ENCODE measurements at places on chromosomes 7 and 10. TPM values are rescaled to one million over a fixed set of nuclear protein-coding genes. Genes with fewer than 3 reads are reported as not detected.

TM9SF3 gene
- total RNA-seq, result 175 TPM

DNA sequence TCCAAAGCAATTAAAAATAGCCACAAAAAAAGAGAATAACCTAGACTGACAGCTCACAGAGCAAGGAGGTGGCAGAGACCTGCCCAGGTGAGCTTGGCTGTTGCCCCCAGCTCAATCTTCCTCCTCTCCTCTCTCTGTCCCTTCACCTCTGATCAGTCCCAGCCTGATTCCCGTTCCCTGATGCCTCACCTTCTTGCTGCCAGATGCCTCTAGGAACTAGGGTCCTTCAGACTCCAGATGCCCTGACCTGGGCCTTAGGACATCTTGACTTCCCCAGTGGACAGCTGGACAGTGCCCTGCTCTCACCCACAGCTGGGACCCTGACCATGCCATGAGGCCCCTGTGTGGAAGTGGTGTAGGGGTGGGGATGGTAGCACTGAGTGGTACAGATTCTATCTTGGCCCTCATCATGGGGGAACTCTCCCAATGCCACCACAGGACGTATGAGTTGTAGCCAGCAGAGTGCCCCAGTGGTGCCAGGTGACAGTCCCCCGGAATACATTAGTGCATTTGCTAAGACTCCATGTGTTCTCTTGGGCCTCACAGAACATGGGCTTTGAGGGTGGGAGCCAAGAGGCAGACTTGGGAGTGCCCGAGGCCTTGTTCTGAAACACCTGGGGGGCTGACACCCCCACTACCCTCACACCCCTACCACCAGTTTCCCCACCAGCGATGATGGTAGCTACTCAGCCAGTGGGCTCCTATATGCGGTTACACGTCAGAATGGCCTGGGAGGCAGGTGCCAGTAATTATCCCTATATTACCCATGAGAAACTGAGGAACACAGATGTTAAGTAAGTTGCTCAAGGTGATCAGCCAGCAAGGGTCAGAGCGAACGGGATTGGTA lies 2.0 kb downstream of the DEPP1 start:
- DNase-seq, result no peak

GRCh38 chr7:39095875-39096619 lies 118.3 kb downstream of the POU6F2 start:
- no peak for DNase-seq

GRCh38 chr10:19194866-19195265 lies 146.3 kb downstream of the MALRD1 start:
- no peak for DNase-seq

DNA sequence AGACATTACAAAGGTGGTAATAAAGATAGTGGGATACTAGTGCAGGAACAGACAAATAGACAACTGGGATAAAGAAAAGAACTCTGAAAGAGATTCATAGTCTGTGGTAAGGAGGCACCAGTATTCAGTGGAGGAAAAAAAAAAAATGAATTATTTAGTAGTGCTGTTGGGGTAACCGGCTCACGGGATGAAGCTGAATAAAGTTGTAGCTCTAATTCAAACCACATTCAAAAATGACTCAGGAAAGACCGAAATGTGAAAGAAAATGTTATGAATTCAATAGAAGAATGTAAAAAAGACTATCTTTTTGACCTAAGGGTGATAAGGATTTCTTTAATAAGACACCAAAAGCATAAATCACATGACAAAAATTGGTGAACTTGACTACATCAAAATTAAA lies 83.1 kb upstream of the HABP2 start:
- DNase-seq, result peak; percentile 20

- peak; percentile 72 for DNase-seq
These were observed 135.8 kb downstream of the KMT2E start for GRCh38 chr7:105149827-105150226.

- DNase-seq, result peak; percentile 36
These were observed 102.7 kb upstream of the TNRC18 start for GRCh38 chr7:5526100-5526905.

GRCh38 chr7:95213809-95214492 lies 110.4 kb downstream of the PON1 start:
- DNase-seq, result peak; percentile 79

DNA sequence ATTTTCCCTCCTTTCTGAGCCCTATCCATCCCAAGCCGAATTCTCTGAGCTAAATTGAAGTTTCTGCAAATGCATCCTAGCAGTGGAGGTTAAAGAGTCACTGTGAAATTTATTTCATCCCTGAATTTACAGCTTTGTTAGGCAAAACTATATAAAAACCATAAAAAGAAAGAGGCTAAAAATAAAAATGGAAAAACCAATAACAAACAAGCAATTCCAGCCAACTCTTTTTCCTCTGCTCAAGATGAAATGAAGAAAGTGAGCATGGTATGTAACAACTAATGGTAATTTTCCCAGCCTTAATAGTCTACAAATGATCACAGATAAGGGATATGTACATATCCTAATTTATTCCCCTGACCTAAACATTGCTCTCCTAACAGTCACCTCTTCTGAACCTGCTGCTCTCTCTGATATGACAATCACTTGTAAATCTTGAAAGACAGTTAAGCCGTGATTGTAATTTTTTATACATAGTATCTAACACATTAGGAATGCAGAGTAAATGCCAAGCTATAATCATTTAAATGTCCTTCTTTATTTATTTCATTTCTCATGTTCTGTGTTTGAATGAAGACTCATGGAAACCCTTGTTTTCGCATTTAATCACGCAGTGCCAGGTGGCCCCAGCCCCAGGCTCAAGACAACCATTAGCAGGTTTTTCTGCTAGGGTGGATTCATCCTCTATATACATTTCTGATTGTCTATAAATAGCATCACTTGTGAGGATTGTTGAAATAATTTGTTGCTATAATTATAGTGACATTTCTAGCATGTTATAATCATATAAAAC lies 48.6 kb upstream of the NRP1 start:
- peak; percentile 20 for DNase-seq

DNA sequence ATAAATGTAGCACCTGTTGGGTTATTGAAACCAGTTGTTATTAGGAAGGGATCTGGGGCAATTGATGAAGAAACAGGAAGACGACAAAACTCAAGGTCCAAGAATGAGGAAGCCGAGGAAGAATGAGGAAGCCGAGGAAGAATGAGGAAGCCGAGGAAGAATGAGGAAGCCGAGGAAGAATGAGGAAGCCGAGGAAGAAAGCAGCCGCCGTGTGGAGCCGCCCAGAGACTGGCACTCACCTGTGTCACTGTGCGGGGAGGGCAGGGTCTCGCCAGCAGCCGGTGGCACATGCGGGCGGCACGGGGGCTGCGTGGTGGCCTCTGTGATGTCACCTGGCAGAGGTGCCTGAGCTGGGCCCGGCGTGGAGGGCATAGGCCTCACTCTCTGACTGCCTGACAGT lies 71.1 kb upstream of the CFAP46 start:
- no peak for DNase-seq

GRCh38 chr7:46948716-46949115 lies 633.2 kb downstream of the TNS3 start:
- no peak for DNase-seq

GRCh38 chr7:103141753-103142404 lies 7.0 kb downstream of the NAPEPLD start:
- DNase-seq, result no peak

DNA sequence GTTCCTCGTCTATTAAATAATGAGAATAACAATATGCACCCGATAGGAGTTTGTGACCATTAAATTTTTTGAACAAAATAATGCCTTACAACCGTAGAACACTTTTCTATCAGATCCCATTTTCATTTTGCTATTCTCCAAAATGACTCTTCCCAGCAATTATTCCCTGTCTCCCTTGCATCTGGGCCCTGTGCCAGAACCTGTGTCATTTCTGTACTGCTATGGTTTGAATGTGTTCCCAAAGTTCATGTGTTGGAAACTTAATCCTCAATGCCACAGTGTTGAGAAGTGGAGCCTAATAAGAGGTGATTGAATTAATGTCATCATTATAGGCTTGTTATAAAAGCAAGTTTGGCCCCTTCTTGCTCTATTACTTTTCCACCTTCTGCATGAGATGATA lies 33.2 kb upstream of the SMNDC1 start:
- DNase-seq, result peak; percentile 71

DNA sequence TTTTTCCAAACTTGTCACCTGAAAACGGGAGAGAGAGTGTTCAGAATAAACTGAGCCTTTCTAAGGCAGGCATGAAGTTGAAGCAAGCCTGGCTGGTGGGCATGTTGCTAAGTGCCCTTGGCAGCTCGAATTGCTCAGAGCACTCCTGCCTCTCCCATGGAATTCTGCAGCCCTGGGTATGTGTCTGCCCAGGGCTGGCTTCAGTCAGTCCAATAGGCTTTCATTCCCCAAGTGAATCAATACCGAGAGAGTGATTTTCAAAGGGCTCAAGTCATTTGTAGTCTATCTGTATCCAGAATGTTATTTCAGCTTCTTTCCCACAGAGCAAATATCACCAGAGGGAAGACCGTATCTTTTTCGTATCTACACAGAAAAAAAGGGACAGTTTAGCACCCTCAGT lies 415.5 kb upstream of the COBL start:
- DNase-seq, result no peak

GRCh38 chr10:101219946-101220451 lies 9.3 kb downstream of the LBX1 start:
- no peak for DNase-seq

DNA sequence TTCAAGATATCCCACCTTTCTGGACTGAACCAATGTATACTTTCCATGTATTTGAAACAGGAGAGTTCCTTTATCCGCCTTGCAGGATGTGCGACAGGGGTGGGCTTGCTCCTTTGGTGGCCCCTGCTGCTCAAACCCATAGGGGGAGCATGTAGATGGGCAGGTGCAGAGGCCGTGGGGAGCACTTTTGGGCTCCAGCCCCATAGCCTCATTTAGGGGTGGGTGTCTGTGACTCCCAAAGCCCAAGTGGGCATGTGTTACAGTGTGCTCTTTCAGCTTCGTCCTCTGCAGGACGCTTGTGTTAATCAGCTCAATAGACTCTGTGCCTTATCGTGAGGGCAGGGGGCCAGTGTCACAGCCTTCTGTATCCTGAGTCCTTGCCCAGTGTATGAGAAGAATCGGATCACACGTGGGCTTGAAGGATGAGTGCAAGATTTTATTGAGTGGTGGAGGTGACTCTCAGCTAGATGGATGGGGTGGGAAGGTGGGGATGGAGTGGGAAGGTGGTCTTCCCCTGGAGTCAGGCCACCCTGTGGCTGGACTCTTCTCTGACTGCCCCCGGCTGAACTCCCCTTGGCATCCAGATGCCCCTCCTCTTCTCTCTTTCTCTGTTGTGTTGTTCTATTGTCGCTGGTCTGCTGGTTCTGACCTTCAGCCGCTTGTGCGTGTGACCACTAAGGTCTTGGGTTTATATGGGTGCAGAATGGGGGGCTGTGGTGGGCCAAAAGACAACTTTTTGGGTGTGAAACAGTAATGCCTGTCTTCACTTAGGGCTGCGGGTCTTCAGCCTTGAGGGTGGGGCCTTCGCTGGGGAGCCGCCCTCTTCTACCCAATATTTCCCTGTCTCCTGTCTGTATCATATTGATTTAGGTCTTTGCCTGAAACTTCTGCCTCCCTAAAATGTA lies 262.2 kb downstream of the GLRX3 start:
- DNase-seq, result no peak

DNA sequence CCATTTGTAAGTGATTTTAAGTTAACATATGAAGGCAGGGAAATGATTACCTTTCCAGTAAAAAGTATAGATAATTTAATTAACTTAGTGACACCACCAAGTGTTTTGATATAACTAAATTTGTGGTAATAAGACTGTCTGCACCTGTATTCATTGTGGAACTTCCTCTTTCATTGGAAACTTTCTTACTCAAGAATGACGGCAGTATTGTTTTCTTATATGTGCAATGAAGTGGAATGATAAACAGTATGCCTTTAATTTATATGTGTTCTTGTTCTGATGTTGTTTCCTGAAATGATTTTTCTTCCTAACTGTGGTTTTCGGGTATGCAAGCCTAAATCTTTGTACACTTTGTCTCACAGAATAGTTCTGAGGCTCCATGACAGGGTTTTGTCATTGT lies 46.4 kb downstream of the CASD1 start:
- no peak for DNase-seq

DNA sequence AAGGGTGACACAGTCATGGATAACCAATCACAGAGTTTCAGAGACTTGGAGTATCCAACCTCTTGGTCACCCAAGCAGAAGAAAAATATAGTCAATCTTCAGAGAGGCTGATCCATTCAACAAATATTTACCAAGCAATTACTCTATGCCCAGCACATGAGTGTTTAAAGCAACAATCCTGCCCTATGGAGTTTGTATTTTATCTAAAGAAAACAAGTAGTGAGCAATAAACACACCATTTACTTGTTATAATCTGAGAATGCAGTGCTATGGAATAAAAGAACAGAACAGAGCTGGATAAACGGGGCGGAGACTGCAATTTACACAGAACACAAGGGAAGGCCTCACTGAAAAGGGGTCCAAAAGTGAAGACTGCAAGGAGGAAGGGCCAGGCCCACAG lies 63.8 kb downstream of the GRB10 start:
- DNase-seq, result no peak

GRCh38 chr7:93021748-93022147 lies 96.0 kb downstream of the SAMD9 start:
- no peak for DNase-seq

DNA sequence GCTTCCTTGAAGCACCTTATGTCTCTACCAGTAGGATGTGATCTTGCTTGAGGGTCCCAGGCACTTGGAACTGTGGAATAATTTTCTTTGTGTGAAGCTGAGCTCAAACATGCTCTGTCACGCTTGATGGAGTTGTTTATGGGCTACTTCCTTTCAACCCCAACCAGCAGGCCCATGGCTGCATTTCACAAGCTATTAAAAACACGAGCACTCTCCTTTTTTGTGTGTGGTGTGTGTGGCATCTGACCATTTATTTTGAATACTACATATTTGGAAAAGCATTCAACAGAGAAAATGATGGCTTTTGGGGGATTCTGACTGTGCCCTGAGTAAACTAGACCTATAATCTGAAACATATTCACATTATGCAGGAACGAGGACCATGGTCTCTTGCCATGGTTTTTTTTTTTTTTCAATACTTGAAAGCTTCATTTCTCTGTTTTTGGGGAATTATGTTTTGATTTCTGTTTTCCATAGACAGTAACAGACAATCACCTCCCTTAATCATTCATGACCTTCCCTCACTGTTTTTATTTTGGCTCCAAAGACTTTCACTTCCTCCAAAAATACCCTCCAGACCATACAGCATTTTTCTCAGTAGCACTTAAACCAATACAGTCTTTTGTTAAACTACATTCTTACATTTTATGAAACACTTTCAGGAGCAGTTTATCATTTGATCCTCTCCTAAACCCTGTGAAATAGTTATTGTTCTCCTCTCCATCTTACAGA lies 233.6 kb upstream of the BMPER start:
- no peak for DNase-seq

HACD1 gene
- 64.0 TPM for total RNA-seq
